ENCODE measurements at places on chromosomes 3 and 15. TPM values are rescaled to one million over a fixed set of nuclear protein-coding genes. Genes with fewer than 3 reads are reported as not detected.

CHRM5 gene
- total RNA-seq, result not detected

- DNase-seq, result no peak
These were observed 93.8 kb upstream of the IGF1R start for GRCh38 chr15:98554272-98555172.

ALDH1L1 gene
- total RNA-seq, result 88.3 TPM

- no peak for DNase-seq
These were observed 285.3 kb downstream of the SV2B start for GRCh38 chr15:91385311-91385710.

- no peak for DNase-seq
These were observed at the start of gene ARL14 for GRCh38 chr3:160676547-160677303. Gene ARL14, plus strand, starts transcription at chr3:160677160. Its CDS starts 187 bp downstream, at chr3:160677347.

RNF13 gene
- 142 TPM for total RNA-seq

DNA sequence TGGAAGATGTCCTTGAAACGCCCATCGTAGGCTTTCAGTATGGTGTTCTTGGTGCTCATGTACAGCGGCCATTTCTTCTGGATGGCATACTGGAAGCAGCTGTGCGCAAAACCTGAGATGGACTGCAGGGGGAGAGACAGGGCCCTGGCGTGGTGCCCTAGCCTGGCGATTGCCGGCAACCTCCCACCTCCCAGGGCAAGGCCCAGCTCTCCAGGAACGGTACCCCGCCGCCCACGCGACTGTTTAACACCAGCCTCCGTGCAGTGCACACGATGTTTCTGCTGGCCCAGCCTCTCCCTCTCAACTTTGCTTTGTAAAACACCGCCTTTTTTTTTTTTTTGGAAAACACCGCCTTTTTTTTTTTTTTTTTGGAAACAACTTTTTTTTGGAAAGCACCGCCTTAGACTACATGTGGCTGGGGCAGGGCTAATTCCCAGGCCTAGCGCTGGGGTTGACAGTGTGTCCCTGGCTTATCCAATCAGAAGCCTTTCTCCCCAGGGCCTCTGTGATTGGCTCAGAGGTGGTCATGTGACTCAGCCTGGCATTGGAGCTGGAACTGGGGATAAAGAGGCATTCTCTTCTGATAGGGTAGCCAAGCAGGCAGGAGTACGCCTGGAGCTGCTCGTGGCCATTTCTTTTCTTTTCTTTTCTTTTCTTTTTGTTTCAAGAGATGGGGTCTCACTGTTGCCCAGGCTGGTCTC, 14.7 kb downstream of the IDH2 start:
- no peak for DNase-seq

- DNase-seq, result no peak
These were observed 209.5 kb upstream of the SUCLG2 start for GRCh38 chr3:67863869-67864268.

GRCh38 chr3:43905157-43905556, 214.4 kb downstream of the ABHD5 start:
- DNase-seq, result no peak

DNA sequence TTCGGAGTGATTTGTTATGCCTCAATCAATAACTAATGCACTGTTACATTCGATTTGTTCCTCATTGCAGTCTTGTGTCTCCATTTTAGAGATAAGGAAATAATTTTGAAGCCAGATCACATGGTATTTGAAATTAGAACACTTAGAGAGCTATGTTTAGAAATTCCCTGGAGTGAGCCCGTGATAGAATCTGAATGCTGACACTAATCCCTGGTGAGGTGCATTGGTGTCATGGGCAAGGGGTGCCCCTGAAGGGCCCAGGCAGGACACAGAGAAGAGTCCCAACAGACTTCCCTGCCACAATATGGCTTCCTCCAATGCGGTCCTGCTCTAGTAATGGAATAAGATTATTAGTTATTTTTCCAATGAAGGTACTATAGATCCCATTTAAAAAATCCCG, 223.0 kb downstream of the NR2F2 start:
- DNase-seq, result no peak

DNA sequence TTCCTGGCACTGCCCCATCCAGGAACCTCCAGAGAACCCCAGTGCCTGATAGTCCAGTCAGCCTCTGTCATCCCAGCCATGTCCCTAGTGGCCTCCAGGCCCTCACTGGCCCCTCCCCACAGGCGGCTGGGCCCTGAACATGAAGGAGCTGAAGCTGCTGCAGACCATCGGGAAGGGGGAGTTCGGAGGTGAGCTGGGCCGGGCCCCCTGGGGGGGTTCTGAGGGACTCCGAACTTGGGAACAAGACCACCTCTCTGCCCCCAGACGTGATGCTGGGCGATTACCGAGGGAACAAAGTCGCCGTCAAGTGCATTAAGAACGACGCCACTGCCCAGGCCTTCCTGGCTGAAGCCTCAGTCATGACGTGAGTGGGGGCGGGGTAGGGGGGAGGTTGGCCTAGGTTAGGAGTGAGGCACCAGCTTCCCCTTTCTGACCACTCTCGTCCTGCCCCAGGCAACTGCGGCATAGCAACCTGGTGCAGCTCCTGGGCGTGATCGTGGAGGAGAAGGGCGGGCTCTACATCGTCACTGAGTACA, 12.0 kb upstream of the LMAN1L start:
- DNase-seq, result no peak

GRCh38 chr15:93046721-93047120, 42.3 kb downstream of the RGMA start:
- DNase-seq, result no peak

- no peak for DNase-seq
These were observed 279.3 kb upstream of the CTNNB1 start for GRCh38 chr3:40920041-40920440.
